ENCODE measurements at places on chromosomes 5 and 9.

- DNase-seq = no peak
Observed at GRCh38 chr9:26152350-26152749, 474.1 kb upstream of the TUSC1 start.

GRCh38 chr5:111425205-111425604, 87.1 kb downstream of the STARD4 start:
- no peak for DNase-seq

DNA sequence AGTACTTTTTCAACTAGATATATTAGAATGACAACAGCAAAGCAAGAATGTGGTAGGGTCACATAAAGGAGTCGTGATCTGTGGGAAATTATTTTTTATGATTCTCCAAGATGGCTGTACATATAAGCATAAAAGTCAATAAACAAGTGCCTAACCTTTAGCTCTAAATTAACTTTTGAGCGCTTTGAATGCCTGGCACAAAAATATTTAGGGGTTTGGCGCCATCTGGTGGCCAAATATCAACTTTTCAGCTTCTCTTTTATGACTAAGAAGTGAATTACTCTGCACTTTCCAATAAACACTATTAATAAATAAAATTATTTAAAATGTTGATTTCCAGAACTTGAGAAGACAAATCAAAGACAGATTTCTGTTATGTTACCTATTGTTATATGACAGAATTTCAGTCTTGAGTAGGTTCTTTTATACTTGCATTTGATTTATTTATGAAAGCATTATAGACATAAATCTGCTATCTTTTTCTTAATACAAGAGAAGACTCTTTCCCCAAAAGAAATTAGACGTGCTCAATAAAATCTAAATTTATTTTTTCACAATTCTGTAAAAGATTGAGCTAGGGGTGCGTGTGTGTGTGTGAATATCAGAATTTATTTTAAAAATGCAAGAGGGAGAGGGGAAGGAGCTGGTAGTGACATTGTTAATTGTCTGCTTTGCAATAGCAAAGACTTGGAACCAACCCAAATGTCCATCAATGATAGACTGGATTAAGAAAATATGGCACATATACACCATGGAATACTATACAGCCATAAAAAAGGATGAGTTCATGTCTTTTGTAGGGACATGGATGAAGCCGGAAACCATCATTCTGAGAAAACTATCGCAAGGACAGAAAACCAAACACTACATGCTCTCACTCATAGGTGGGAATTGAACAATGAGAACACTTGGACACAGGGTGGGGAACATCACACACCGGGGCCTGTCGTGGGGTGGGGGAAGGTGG, 36.7 kb upstream of the ARRDC3 start:
- DNase-seq = peak; percentile 62

DNA sequence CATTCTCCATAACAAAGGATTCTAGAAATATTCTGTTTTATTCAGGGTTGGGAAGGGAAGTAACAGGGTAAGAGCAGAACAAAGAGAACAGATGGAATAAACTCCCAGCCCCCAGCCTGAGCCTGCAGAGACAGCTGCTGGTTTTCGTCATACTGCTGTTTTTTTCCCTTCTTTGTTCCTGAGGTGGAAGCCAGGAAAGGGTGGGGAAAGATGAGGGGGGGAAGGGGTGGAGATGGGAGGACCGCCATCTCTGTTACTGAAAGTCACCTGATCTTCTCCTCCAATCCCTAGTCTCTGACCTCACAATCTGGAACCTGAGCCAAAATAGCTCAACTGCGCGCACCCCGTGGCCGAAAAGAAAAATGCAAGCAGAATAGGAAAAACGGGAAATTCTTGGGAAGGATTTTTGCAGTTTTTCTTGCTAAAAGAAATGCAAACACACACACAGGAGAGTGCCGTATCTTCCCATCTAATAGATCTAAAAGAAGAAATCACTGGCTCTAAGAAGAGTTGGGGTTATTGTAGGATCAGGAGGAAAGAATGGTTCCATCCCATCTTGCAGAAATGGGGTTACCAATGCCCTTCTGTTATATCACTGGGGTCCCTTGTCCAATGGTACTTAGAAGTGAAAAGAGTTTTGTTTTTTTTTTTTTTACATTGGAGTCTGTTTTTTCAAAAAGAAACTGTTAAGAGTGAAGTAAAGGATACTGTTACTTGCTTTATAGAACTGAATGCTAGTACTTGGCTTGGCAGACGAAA, 57.9 kb downstream of the DIAPH1 start:
- peak; percentile 95 for DNase-seq

DNA sequence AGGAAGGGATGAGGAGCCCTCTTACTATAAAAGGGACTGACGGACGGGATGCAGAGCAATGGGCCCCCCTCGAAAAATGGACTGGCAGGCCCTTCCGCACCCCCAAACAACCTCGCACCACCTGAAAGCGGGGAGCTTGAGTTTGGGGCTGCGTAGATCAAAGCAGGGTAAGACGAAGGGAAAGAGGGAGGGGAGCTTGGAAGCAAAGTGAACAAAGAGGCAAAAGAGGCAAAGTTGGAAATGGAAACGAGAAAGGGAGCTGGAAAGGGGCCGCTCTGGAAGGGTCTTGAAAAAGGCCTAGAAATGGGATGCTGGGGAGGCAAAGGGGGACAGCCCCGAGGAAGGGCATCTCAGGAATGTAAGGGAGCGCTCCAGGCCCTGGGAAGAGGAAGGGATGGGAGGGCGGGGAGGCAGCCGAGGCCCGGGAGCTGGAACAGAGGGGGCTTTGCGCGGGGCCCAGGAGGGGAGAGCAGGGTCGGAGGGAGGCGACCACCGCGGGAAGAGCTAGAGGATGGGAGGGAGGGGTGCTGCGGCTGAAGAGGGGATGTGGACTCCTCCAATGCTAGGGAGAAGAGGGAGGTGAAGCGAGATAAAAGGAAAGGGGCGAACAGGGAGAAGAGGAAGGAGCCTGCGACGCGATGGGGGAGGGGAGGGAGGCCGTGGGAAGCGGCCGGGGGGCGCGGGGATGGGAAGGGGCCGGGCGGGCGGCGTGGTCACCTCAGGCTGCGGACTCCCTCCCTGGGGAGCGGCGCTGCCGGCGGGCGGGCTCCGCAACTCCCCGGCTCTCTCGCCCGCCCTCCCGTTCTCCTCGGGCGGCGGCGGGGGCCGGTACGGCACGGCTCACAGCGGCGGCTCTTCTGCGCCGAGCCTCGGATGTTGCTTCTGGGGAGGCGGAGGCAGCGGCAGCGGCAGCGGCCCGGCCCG, 577 bp downstream of the RNF145 start:
- peak; percentile 39 for DNase-seq

DNA sequence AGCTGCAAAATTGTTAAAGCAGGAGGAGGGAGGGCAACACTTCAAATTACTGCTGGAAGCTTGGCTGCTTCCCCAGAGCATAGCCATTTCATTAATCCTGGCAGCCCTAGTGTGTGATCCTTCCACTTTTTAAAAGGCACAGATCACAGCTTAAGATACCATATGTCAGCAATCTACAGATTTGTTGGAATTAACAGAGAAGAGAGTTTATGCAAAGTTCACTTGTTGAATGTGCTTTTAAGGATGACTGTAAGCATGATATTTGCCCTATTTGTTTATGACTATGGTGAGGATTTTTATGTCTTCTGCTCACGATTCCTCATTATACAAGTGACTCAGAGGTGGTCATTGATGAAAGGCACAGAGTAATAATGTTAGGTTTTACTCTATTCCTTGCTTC, 156.0 kb upstream of the CDKN2B start:
- DNase-seq = peak; percentile 14

DNA sequence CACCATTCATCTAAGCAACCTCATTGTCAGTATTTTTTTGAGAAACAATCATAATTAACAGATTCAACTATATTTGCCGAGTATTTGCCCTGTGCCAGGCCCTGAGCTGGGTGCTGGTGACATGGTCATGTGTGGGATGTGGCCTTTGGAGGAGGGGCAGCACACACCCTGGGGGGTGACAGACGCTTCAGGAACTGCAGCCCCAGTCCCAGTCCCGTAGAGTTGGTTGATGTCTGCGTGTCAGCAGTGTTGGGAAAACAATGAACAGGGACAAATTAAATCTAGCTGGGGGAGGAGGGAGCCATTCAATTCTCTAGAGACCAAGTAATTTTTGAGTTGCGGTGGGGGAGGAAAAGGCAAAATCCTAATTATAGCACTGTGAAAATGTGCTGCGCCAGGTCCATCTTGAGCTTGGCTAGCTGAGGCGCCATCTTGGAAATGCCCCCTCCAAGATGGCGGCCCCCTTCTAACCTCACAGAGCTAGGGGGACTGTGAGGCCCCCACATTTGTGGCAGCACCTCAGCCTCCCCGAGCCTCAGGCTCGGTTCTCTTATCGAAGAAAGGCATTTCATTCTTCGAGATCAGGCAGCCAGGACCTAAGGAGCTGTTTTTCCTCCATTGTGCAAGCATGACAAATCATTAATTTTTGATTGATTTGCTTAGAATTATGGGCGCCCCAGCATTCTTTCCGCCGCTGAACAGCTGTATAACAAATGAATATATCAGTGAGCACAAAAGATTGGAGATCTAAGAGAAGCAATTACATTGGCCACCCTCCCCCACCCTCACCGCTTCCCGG, 87.8 kb downstream of the ZNF618 start:
- no peak for DNase-seq

- DNase-seq = no peak
Observed at GRCh38 chr9:710951-711745, 130.3 kb upstream of the DMRT1 start.

DNA sequence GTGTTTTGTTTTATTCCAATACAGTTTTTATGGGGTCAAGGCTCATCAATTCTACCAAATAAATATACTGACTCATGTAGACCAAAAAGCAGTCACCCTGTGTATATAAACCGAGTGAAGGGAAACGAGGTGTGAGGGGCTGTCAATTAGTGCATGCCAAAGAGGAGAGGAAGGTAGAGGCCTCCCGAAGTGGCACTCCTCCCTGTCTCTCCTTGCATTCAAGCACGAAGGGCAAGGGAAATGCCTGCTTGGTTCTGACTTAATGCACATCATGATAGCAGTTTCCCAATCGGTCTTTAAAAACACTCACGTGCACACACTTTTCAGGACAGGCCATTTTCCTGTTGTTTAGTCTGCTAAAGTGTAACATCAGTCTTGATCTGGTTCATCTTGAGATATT, 125.6 kb upstream of the SLCO6A1 start:
- no peak for DNase-seq

GRCh38 chr5:170053896-170054295, 51.8 kb upstream of the FOXI1 start:
- no peak for DNase-seq

GRCh38 chr9:129282272-129282671, 104.2 kb upstream of the IER5L start:
- DNase-seq = peak; percentile 51

DNA sequence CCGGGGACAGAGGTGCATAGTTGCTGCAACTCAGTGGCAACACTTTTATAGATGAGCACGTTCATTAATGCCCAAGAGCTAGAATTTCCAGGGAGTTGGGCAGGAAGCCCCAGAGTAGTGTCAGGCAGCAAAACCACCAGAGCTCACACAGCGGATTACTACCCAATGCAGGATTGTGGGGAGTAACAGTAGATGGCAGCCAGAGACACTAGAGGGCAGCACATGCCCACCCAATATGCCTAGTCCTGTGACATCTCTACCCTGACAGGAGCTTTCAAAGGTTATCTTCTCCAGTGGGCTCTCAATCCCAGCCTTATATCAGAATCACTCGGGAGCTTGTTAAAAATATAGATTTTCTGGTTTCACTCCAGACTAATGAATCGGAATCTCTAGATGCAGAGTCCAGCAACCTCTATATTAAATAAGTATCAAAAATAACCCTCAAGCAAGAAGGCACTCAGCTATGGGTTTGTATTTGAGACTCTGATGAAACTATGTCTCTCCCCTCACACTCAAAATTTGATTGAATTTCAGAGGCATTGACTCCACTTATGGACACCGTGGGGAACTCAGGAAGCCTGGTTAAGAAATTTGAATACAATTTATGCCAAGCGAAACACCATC, 58.4 kb upstream of the PHF24 start:
- DNase-seq = peak; percentile 94

GRCh38 chr9:127237801-127238200, 26.8 kb upstream of the GARNL3 start:
- DNase-seq = no peak

GRCh38 chr5:126360467-126360866, 62.7 kb upstream of the GRAMD2B start:
- no peak for DNase-seq

DNA sequence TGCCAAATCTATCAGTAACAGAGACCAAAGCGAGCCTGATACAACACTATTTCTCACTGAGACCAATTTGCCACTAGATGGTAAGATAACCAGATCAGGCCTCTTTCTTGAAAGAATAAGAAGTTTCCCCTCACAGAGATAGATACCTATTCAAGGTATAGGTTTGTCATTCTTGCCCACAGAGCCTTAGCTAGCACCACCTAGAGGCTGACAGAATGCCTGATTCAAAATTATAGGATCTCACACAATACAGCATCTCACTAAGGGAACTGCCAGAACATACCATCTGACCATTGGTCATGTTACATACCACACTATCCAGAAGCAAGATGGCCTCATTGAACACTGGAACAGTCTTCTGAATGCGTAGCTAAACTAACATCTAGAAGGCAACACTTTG, 166.6 kb upstream of the HCN1 start:
- no peak for DNase-seq
